Hepatic stellate cell (primary cell): ENCODE measurements at places on chromosomes 6 and 20.

GRCh38 chr20:1381753-1382591, 10.9 kb downstream of the FKBP1A start:
- no peak for DNase-seq

DNA sequence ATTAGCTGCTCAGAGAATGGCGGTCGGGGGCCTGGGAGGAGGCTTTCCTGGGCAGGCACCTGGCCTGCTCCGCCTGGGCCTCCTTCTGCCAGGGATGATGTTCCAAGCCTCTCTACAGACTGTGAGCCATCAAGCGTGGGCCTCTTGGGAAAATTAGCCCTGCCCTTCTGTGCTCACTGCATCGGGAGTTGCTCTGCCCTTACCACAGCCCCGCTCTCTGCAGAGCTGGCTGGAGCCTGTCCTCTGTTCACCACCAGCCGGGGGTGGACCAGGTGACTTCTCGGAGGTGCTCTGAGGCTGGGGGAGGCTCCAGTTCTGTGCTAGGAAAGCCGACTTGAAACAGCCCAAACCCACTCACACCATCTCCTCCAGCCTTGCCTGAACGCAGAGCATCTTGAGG, 24.2 kb downstream of the MDGA1 start:
- DNase-seq = no peak

DNA sequence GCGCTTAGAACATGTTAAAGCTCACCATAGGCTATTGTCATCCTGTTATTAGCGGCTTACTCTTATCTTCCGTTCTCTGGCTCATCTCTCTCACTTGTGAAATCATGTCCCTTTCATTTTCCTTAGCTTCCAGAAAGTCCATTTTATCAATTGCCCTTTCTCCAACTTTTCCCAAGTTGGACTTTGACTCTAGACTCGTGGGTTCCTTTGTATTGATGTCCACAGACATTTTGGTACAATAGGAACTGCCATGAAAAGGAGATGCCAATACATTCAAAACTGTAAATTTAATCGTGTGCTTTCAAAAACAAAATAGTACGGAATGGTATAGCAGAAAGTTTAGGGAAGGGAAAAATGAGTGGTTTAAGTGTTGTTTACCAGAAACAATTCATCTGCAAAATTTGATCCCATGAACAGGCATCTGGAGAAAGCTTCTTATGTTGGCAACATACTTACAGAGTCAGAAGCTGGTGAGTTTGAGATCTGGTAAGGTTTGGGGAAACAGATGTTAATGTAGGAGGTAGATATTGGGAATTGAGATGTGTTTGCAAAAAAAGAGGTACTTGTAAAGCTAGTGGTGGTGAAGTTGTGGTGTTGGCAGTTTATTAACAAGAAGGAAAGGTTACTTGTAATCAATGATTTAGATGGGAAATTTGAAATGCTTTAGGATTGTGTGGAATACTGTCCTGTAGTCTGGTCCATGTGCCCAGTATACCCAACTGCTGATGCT, 10.2 kb upstream of the HIVEP1 start:
- DNase-seq = no peak

DNA sequence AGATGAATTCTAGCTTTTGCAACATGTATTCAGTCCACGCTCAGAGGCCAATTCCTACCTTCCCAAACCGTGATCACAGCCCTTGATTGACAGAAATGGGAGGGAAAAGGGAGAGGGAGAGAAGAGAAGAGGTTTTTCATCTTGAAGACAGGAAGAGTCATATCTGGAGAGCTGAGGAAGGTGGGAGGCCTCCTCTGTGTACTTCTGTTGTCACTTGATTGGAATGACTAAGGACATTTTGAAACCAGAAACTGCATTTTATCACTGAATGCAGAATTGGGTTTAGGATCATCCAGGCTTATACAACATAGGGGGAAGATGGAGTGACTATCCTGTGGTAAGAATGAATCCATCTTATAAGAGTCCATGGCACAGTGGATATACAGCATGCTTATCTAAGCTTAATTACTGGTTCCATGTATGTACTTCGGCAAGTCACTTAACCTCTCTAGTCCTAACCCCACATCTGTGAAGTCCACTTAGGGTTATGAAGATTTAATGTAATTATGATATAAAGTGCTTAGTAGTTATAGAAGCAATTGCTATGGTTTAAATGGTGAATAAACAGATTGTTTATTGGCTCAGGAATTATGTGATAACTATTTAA, 144.0 kb downstream of the BCKDHB start:
- DNase-seq = no peak

DNA sequence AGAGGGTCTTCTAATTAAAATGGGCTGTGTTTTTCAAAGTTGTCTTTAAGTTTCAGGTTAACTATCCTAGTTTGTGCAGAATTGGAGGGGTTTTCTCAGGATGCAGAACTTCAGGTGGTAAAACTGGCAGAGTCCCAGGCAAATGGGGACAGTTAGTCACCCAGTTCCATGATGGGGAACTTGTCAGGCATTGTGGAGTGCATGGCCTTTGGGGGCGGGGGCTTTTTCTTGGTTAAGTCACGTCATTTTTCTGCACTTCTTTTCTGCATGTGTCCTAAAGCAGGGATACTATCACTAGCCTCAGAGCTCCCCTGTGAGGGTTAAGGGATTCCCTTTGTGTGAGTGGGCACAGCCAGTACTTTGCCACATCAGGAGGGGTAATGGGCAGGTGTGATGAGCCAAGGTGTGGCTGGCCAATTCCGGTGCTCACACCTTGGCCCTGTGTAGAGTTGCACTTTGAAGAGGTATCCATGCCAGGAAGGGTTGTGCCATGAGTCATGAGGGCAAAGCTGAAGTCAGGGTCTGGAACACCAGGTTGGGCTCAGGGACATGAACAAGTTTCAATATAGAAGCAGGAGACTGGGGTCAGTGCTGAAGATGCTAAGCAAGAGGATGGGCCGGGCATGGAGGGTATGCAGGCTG, 126.0 kb upstream of the RREB1 start:
- no peak for DNase-seq

- DNase-seq = no peak
Observed at GRCh38 chr20:35702824-35703695, 3.9 kb downstream of the ROMO1 start.

DNA sequence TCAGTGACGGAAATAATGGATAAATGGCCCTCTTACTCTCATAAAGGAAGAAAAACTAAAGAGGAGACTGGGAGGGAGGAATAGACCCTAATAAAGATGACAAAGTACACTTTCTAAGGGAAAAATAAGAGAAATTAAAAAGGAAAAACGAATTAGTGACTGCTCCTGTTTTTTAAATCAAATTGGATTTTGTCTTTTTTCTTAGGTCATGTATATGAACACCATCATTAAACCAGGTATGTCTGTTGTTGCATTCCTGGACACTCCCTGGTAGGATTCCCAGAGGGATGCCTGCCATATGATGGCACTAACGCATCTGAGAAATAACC, 59.4 kb upstream of the BTN3A2 start:
- no peak for DNase-seq

- peak; percentile 80 for DNase-seq
Observed at GRCh38 chr6:28838634-28839442, 84.9 kb downstream of the TRIM27 start.

DNA sequence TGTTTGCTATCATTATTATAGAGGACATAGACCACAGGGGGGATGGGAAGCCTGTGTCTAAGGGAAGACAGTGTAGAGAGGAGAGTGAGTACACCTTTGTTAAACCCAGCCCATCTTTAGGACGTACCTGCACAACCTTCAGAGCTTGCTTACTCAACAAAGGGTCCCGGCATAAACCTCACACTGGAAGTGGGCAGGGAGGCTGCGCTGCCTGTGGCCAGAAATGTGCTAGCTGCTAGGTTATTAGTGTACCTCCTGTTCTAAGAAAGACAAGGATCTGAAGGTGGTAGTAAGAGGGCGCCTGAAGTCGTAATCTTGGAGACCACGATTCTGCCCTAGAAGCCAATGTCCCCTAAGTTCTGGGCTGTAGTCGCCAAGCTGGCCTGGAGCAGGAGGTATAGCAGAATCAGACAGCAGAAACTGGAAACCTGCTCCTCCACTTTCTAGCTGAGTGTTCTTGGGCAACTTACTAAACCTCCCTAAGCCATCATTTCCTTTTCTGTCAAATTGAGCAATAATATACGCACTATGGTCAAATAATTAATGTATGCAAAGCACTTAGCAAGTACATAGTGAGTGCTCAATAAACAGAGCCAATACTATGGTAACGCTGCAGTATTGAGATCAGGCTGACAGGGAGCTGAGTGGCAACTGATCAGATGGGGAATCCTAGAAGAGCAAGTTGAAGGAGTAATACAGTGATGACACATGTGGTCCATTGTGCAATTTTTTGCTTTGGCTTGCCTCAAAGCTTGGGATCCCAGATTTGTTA, 16.8 kb upstream of the AKIRIN2 start:
- no peak for DNase-seq

DNA sequence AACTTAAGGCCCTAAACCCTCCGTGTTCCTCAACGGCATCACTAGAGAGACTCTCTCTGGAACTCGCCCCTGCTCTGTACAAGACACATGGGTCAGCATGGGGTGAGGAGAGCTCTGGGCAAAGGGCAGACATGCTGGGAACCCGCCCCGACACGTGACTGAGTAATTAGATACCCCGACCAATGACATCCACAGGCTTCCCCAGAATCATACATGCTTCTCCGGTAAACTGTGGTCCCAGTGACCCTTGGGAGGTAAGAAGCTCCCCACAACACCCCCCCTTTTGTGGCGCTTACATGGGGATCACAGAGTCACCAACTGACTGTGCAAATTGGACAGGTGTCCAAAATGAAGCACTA, 31.7 kb upstream of the RPS6KA2 start:
- DNase-seq = no peak

DNA sequence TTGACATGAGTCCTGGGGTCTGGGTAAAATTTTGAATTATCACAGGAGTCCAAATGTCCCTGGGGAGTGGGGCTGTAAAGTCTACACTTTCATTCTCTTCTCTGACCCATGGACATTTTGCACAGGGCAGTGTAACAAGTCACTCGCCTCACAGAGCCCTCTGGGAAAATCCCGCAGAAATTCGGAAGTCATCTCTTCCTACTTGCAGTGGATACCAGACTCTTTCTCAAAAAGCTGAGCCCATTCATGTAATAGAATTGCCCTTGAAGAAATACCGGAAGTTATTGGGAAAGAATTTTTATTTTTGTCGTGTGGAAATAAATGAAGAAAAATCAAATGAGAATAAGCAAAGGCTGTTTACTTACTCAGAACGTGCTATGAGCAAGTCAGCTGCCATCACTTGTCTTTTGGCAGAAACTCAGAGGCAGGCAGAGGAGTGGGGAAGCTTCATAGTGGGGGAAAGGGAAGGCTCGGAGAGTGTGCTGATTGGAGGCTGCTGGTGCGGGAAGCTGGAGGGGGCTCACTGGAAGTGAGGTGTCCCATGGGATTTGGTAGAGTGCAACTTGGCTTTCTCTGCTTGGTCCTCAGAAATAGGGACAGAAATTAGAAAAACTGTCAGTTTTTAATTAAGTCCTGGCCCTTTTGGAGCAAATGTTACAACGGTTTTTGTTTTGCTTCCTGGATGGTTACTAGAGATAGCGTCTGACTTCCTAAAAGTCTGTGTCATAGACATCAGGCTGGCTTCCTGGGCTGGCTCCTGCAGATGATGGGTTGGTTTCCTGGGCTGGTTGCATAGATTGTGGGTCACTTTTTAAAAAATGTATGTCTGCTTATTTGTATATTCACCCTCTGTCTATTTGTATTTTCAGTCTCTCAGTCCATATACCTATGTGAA, 79.8 kb upstream of the EEF1E1 start:
- peak; percentile 24 for DNase-seq

DNA sequence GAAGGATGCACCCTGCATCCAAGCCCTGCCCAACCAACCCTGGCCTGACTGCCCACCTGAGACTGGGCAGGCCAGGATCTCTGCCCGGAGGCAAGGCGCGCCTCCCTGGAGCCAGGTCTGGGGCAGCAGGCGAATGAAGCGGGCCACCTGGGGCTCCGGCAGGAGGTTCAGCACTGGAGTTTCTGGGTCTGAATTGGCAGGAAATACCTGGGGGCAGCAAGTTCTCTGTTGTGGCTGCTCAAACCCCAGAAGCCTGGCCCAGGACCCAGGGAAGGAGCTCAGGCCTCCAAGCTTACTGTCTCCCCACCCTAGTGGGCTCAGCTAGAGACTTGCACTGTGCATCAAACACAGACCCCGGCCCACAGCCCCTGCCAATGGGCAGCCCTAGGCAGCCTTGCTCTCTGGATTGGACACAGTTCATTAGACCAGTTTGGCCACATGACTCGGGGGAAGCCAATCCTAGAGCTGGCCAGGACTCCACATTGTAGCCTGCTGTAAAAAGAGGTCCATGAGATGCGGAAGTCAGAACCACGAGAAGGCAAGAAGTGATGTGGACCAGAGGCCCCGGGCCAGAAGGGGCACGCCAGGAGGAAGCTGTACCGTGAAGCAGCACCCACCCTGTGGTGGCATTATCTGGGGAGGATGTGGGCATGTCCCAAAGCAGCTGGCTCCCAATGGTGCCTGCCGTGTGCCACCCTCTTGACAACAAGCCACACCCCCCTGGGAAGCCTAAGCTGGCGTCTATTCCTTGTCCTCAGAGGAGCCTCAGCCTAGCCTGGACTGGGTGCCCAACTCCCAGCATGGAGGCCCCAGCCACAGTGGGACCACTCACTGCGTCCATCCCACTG, 3.1 kb downstream of the CPXM1 start:
- no peak for DNase-seq

DNA sequence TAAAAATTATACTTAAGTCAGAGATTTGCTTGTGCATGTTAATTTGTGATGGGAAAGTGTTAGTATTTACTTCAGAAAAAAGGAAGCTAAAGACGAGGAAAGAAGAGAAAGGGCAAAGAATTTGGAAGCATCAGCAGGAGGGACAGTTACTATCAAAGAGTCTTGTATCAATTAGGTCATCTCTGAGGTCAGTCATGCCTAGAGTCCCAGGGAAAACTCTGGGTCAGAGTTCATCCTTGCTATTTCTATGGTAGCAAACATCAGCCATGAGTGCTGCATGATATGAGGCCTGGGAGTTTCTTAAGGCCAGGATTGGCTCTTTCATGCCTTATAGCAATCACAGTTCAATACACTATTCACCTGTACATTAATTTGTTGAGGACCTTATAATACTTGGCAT, 292.9 kb downstream of the FARS2 start:
- no peak for DNase-seq

GRCh38 chr6:34096814-34097213, 49.1 kb downstream of the GRM4 start:
- no peak for DNase-seq

- peak; percentile 69 for DNase-seq
Observed at GRCh38 chr6:36729161-36729524, 31.5 kb downstream of the RAB44 start.
